ENCODE measurements at places on chromosomes 11 and 22.

DNA sequence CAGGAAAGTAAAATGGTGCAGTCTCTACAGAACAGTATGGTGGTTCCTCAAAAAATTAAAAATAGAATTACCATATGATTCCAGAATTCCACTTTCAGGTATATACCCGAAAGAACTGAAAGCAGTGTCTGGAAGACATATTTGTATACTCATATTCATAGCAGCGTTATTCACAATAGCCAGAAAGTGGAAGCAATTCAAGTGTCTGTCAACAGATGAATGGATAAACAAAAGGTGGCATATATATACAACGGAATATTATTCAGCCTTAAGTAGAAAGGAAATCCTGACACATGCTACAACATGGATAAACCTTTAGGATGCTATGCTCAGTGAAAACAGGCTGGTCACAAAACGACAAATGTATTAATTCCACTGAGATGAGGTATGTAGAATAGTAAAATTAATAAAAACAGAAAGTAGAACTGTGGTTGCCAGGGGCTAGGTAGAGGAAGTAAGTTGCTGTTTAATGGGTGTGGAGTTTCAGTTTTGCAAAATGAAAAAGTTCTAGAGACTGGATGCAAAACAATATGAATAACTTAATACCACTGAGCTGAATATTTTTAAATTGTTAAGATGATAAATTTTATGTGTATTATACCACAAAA lies 14.5 kb downstream of the SAA1 start:
- DNase-seq = no peak

GRCh38 chr22:45204241-45204640 lies 36.5 kb downstream of the KIAA0930 start:
- no peak for DNase-seq

GRCh38 chr22:35819421-35819820 lies 101.7 kb downstream of the APOL5 start:
- DNase-seq = no peak

DNA sequence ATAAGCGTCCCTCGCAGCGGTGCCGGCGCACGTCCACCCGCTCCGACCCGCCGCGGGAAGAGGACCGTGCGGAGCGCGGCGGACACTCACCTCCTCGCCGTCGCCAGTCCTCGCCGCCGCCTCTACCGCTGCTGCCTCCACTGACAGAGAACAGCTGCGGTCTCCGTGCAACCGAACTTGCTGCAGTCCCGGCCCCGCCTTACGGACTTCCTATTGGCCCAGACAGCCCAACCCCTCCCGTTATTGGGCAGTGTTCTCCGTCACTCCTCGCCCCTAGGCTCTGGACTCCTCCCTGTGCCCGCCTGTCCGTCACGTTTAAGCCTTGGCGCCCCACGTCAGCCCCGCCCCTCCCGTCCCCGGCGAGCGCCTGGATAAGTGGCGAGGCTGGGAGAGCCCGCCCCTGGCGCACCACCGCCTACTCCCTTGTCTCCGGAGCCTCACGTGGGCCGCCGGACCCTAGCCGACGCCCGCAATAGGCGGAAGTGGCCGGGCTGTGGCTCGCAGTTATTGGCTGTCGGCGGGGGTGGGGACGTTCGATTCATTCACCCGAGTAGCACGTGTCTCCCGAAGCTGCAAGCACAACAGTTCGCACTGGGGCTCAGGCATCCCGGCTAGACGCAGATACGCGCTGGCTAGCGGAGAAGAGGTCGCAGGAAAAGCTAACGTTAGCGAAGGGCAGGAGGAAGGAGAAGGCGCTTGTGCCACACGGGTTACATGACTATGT lies at the start of gene PC:
Gene PC, minus strand, starts transcription at position 152 of the 724 bp plus-strand sequence. CDS start 86,224 bp downstream, outside the sequence.
- peak; percentile 100 for DNase-seq

- DNase-seq = no peak
Observed at GRCh38 chr11:99424313-99425084, 403.8 kb downstream of the CNTN5 start.

- DNase-seq = peak; percentile 65
Observed at GRCh38 chr11:124070915-124071622, 29.9 kb upstream of the OR10G7 start.

DNA sequence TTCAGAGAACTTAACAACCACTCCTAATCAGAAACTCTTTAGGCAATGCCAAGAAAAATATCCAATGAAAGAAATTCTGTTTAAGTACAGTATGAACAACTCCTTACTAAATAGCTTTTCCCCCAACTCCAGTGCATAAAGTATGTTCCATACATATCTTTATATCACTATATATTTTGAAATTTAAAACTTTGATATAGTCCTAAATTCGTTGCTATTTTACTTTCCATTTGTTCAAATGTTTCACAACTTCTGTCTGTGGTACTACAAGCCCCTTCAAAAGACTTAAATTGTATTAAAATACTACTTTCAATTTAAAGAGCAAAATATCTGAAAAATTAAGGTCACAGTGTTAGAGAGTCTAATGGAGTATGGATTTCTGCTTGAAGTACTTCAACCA lies 52.6 kb downstream of the STK33 start:
- no peak for DNase-seq

DNA sequence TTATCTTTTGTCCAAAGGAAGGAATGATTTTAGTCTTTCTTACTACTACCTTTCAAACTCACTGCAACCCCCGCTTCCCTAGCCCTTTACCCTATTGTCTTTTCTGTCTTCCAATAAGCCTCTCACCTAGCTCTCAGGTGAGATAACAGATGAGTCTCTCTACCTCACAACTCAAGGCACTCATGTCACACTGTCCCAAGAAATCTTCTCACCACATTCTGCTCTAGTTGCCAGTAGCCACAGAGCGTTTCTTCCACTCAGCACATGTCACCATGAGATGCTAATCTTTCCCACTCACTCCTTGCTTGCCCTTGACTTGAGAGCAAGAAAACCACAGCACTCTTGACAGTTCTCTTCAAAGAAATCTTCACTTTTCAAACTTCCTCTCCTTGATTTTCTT lies 32.7 kb upstream of the TMEM41B start:
- no peak for DNase-seq

GRCh38 chr11:57681168-57681567 lies 13.3 kb downstream of the ZDHHC5 start:
- no peak for DNase-seq

DNA sequence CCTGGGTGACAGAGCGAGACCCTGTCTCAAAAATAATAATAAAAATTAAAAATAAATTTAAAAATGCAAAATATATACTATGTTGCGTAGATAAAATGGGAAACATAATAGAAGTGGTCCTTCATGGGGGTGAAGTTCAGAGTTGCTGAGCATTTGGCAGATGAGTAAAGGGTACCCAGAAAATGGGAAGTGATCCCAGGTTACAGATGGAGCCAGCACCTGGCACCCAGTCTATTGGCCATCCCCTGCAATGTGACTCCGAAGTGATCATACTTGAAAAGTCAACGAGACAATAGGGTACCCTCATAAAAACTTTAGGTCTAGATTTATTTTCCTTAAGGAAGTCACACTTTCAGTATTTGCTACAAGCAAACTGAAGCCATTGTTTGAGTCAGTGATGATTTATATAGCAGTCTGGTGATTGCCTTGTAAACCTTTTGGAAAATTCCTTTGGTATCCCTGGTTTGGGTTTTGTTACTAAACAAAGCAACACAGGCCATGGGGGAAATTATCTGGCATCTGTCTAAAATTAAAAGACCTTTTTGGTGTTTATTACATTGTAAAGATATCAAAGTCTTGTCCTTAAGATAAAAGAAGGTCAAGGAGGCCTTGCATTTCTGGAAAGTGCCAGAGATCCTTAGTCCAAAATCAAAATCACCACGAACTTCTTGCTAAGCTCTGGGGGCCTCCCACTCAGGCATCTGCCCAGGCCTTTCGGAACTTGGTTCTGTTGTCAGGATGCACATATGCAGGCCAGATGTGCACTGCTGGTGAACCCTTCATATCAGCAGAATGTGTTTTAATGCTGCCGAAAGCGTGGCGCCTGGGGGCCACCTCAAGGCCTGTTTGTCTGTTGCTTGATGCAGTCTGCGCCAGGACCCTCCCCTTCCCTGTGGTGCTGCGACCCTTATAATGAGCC lies 4.3 kb downstream of the SMARCB1 start:
- peak; percentile 77 for DNase-seq

DNA sequence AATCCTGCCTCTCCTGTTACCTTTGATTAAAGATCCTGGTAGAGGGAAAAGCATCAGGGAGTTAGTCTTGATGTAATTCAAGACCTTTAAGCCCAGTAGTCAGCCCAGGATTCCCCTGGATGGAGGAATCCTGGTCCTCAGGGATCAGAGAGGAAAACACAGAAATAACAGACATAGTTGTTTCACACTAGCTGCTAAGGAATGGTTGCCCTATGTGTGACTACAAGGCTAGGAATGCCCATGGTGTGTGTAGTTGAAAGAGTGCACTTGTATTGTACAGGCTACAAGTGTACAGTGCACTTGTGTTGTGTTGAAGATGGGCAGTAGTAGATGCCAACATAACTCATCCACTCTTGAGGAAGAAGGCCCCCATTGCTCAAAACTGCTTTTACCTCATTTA lies 226.8 kb downstream of the AASDHPPT start:
- DNase-seq = peak; percentile 79

DNA sequence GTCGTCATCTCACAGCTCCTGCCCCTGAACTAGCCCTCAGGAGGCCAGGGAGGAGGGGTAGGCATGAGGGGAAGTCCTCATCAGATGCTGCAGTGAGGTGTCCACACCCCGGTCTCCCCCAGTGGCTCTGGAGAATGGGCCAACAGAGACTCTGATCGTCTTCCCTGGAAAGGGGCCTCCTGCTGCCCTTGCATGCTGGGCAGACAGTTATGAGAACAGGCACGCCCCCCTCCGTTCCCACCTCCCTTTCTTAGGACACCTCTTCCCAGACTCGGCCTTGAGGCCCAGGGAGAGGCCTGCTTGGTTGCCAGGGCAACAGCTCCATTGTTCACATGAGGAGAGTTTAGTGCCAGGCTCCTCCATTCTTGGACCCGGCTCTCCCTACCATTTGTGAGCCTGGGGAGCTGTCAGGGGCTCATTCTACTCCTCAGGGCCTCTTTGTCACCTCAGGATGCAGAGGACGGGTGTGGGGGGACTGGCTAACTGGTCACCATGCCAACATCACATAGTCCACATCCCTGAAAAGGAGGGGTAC lies 157.7 kb downstream of the TTC17 start:
- DNase-seq = no peak

- no peak for DNase-seq
Observed at GRCh38 chr22:46661221-46661851, 41.1 kb downstream of the GRAMD4 start.

- no peak for DNase-seq
Observed at GRCh38 chr11:105953886-105954285, 68.2 kb downstream of the MSANTD4 start.

DNA sequence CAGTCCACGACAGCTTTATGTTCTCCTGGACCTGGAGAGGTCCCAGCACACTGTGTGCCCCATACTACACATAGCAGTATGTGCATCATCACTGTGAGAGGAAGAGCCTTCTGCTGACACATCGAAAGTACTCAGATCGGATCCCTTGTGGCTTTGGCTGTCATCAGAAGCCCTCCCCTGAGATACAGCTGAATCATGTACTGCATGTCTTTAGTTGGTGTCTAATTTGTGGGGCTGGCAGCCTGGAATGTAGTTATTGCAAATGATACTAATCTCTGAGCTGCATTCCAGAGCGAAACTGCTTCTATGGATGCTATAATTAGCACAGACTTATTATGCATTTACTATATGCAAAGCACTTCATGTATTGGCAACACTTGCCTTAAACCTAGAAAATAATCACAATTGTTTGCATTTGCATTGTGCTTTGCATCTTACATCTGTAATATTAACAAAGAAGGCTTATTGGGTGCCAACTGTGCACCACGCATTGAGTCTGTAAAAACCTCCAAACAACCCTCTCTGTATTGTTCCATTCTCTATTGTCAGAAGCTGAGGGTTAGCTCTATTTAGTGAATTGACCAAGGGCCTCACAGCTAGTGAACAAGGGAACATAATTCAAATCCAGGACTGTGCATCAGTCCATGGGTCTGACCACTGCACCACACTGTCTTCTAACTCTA lies 89.2 kb upstream of the CRTAM start:
- DNase-seq = peak; percentile 97

- no peak for DNase-seq
Observed at GRCh38 chr11:36098853-36099375, 155.1 kb downstream of the LDLRAD3 start.

DNA sequence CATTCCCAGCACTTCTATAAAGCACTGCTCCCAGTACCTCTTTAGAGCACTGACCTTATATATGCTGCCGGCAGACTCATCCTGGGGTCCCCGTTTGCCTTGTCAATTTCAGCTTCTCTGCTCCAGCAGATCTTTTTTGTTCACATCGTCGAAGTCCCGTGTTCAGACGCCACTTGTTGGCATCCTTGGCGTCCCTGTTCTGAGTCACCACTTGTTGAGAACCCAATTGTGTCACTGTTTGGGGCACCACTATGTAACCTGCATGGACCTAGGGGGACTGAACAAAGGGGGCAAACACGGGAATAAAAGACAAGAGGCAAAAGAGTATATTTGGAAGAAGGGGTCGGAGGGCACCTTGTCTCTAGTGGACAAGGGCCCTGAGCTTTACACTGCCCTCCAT lies 25.5 kb downstream of the OR10A6 start:
- no peak for DNase-seq

DNA sequence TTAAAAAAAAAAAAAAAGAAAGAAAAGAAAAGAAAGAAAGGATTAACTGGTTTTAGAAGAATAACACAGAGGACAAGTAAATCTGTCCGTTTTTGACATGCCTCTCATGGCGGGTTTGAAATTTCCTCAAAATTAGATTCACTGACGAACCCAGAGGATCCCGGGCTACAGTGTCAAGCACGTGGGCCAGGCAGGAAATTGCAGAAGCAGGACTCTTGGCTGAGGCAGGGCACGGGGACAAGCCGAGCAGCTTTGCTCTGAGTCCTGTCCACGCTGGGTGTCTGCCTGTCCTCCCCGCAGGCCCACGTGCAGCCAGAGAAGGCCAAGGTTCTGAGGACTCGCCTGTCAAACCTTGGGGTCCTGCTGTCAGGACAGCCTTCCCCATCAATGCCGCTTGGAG lies 24.7 kb downstream of the GAL start:
- DNase-seq = no peak

DNA sequence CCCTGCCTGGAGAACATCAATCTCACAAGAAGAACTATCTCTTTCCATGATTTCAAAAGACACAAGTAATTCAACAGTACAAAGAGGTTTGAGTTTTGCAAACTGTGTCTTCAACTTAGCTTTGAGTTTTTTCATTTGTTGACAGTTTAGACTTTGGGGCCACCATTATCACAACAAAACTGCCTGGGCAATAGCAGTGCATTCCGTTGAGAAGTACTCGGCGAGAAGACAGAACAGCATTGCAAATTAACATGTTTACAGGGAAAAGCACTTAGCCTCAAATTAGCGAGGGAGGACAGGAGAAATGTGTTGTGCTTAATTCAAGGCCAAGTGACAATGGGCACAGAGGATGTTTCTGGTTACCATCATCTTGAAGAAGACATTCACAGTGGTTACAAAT lies 133.2 kb upstream of the MPPED2 start:
- no peak for DNase-seq

Measured in fibroblast of skin of abdomen (primary cell).